ENCODE measurements at places on chromosomes 1 and 21.

DNA sequence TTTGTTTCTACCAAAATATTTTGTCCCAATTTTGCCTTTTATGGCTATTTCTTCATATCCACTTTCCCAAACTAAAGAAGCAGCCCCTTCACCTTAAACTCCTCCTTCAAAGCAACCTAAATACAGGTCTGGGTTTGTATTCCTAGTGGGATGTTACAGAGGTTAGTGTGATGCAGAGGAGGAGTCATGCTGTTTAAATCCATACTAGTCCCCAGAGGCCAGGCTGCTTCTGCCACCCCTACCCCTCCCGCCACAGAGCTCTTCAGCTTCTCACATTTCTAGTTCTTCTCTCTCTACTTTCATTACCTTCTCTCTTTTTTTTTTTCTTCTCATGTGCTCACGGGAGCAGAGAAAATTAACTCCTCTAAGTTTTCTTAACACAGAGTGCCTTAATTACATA, 29.3 kb downstream of the SELL start:
- DNase-seq: no peak

- no peak for DNase-seq
Measured at GRCh38 chr1:111509997-111510375, 6.6 kb upstream of the ADORA3 start.

- no peak for DNase-seq
Measured at GRCh38 chr1:232108598-232108997, 482.0 kb downstream of the DISC1 start.

DNA sequence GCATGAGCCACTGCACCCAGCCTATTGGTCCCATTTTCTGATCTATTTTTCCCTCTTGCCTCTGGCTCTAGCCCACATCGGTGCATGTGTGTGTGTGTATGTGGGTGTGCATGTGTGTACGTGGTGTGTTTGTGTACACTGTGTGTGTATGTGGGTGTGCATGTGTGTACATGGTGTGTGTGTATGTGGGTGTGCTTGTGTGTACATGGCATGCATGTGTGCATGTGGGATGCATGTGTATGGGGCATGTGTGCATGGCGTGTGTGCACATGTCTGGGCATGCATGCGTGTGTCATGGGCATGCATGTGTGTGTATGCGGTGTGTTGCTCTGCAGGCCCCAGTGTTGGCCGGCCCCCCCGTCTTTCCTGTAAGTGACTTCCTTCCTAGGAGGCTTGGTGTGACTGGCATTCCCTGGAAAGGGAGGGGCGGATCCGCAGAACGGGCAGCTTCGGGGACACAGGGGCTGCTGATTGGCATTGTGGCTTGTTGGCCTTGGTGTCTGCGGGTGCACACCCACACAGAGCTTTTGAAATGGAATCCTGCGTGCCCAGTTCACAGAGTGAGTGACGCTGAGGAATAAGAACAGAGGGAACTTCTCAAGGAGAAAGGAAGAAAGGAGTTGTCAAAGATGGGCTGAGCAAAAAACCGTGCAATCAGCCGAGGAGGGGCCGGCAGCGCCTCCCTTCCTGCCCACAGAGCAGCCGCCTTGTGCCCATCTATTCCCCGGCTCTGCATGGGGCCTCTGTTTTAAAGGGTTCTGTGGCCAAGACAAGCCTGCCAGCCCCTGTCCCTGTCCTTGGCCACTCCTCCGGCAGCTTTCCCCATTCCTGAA, 8.0 kb downstream of the PDXK start:
- no peak for DNase-seq

GRCh38 chr1:105072850-105073249, 1323.2 kb downstream of the AMY1C start:
- no peak for DNase-seq

DNA sequence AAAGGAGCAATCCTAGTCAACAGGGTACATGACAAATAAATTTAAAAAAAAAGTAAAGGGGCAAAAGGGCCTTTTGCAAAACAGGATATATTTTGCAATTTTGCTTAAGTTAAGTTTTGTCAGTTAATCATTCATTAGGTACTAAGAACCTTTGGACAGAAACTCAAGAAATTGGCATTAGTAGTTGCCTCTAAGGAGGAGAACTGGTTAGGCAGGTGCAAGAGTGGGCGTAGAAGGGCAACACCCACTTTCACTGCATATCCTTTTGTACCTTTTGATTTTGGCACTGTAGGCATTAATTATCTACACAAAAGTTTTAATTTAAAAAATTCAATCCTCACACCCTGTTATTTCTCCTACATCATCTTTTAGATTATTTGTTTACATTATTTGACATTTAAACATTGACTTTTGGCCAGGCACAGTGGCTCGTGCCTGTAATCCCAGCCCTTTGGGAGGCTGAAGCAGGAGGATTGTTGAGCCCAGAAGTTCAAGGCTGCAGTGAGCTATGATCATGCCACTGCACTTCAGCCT, 4.3 kb downstream of the DDAH1 start:
- no peak for DNase-seq

DNA sequence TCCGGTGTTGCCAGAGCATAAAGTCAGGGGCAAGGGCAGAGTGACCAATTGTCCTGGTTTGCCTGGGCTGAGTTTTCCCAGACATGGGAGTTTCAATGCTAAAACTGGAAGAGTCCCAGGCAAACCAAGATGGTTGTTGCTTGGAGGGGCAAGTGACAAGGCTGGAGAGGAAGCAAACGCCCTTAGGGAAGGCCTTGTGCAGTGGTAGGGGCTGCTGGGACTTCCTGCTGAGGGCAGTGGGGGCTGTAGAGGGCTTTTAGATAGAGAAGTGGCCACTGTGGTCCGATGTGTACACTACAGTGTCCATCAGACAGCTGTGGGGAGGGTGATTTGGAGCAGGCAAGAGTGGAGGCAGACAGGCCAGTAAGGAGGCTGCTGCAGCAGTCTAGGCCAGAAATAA, 7.0 kb upstream of the CELA2A start:
- DNase-seq: no peak

- no peak for DNase-seq
Measured at GRCh38 chr1:4395676-4396075, 258.7 kb upstream of the AJAP1 start.

GRCh38 chr1:9291914-9292360, 757 bp upstream of the SPSB1 start:
- DNase-seq: peak; percentile 70

DNA sequence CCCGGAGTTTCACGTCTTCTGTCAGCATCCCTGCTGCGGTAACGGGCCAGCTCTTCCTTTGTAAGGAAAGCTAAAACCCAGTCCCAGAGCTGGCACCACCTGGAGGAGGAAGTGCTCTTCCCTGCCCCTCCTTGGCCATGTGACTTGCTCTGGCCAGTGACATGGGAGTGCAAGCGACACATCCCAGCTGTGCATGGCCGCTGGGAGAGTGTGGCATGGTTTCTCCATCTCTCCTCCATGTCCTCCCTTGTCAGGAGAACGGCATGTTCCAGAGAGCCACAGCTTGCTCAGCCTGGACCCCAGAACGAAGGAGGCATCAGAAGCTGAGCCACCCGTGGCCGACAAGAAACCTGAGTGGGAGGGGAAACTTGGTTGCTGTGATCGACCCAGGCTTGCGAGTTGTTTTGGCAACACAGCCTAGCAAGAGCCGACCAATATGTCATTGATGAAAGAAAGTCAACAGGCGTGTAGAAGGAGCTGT, 2.7 kb upstream of the PRXL2B start:
- DNase-seq: no peak

DNA sequence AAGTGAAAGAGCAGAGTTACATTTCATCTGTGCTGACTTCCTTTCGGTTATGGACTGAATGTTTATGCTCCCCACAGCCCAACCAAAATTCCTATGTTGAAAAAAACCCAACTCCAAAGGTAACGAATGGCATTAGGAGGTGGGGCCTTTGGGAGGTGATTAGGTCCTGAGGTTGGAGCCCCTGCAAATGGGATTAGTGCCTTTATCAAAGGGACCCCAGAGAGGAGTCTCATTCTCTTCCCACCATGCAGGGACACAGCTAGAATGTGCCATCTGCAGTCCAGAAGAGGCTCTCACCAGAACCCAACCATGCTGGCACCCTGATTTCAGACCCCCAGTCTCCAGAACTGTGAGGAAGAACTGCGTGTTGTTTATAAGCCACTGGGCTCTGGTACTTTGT, 199.3 kb downstream of the TOMM20 start:
- DNase-seq: no peak

DNA sequence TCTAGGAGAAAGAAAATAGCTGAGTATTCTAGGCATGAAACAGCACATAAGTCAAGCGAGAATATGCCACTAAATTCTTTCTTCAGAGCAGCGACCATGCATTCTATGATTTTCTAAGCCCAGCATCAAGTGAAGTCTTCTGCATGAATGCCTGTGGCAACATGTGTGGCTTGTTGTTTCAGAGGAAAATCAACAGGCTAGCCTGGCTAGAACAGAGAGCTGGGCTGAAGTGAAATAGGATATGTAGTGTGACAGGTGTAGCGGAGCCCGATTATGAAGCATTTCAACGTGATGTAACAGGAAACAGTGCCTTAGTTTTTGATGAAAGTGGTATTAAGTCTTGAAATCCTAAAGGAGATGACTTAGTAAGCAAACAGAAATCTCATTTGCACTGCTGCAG, 7.0 kb downstream of the CSDE1 start:
- no peak for DNase-seq

DNA sequence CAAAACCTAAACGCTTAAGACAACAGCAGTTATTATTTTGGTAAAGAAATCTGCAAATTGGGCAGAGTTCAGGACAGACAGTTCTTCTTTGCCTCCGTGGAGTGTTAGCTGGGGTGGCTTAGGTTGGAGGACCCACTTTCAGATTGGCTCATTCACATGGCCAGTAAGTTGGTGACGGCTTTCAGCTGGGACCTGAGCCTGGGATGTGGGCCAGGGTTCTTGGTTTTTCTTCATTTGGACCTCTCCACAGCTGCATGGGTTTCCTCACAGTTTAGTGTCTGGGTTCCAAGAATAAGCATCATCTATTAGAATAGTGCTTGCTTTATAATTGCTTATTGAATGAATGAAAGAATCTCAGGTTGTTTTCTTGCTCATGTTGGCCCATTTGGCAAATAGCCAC, 72.2 kb downstream of the ATF6 start:
- no peak for DNase-seq

- no peak for DNase-seq
Measured at GRCh38 chr1:14371771-14372497, 226.6 kb upstream of the KAZN start.

- DNase-seq: no peak
Measured at GRCh38 chr1:166960858-166961474, 14.4 kb downstream of the ILDR2 start.

DNA sequence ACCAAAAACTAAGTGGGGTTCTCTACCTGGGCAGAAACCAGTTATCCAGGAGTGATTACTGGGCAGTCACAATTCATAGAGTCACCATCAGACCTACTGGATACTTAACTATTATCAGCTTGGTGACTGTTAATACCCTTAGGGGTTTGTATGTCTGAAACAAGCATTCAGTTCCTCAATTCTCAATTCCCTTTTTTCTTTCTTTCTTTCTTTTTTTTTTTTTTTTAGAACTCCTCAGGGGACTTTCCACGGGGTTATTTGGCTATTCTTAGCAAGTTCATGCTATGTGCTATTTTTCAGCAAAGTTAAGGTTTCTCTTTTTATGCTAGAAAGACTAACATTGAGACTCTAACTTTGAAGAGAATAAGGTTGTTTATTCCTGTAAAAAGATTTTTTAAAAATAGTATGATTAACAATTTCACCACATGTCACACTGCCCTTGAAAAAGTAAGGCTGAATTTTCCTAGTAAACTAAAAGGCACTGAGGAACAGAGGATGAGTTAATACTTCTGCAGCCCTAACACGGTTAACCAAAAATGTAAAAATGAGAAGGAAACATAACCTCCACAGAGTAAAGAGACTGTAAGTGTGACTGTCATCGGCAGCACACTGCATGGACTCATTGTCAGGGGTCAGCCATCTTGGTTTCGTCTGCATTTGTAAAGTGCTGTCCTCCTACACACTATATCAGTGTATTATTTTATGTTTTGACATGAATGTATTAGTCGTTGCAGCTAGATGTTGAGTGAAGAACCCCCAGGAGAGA, 310.2 kb downstream of the NTNG1 start:
- DNase-seq: no peak

DNA sequence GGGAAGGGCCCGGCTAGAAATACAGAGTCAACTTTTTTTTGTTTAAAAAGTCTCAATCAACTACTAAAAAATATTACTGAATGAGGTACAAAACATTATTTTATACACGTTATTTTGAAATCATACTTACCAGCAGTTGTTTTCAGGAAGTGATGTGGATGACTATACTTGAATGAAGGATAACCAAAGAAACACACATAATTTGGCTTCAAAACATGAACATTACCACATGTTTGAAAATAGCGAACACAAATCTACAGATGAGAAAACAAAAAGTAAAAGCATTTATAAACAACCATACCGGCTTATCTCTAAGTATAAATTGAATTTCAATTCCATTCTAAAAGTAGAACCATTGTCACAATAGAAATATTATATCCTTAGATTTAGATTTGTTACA, 9.0 kb downstream of the DBT start:
- no peak for DNase-seq

DNA sequence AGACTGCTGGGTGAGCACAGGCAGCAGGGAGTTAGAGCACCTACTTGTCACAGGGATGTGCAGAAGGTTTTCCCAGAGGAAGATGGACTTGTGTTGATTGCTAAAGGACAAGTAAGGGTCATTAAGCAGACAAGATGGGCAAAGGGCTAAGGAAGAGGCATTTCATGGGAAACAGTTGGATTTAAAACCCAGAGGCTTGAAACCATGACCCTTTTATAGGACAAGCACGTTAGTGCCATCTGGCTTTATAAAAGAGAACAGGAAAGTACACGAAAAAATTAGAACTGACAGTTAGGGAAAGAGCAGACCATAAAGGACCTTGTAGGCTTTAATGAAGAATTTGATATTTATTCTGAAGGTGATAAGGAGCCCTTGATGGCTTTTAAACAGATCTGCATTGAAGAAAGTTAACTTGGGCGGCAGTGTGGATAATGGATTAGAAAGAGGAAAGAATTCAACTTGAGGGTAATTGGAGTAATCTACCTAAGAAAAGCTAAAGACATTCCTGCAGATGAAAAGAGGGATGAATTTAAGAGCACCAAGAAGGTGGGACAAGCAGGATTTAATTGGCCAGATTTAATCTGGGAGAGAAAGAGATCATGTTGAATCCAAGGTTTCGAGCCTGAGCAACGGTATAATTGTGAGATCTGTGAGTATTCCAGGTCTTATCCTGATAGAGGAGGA, 68.6 kb downstream of the ZC3H11B start:
- peak; percentile 28 for DNase-seq

- no peak for DNase-seq
Measured at GRCh38 chr1:2124446-2125198, 70.0 kb downstream of the FAAP20 start.

DNA sequence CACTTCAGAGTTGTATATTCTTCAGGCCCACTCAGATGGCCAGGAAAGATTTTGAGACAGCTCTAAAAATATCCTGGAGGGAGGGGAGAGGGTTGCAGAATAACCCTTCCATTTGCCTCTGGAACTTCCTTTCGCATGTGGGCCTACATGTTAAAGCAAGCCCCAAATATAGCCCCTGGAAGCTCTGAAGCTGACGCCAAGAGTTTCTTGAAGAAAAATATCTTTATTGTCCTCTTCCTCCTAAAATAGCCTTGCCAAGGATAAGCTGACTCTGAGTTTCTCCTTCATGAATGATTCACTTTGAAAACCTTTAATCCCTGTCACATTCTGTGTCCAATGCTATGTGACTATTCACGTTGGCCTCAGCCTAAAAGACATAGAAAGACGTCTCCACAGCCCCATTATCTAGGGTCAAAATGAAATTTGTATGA, 6.4 kb downstream of the C1orf116 start:
- DNase-seq: no peak
